Neural crest cell (in vitro differentiated cells): ENCODE measurements at places on chromosomes 1 and 21. TPM values are rescaled to one million over a fixed set of nuclear protein-coding genes. Genes with fewer than 3 reads are reported as not detected.

Gene SLC25A34
- 2.9 and 3.3 TPM in 2 replicates for total RNA-seq

DNA sequence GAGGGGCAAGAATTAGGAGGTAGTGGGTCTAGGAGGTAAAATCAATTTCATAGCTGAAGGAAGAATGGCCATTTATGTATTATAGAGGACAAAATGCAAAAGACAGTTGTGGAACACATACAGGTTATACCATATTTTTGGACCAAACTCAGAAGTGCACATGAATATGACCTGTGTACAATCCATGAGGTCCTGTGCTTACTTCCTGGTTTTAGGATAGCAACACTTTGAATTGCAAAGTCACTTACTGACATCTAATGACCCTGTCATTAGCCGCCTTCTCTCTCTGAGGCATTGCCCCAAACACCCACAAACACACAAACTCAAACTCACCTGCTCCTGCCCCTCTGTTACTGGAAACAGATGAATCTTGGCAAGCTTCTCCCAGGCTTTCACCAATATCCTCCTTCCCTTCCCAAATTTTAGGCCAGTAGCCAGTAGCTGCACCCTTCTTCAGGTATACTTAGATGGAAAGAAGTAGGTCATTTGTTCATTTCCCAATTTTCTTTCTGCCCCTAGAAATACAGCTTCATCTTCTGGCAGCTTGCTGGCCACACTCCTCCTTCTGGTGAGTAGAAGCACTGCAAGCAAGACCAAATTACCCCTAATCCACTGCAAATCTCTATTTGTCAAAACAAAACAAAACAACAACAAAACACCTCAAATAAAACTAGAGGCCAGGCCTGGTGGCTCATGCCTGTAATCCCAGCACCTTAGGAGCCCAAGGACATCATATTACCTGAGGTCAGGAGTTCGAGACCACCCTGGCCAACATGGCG lies 13.7 kb upstream of the RPL5 start:
- DNase-seq: no peak

DNA sequence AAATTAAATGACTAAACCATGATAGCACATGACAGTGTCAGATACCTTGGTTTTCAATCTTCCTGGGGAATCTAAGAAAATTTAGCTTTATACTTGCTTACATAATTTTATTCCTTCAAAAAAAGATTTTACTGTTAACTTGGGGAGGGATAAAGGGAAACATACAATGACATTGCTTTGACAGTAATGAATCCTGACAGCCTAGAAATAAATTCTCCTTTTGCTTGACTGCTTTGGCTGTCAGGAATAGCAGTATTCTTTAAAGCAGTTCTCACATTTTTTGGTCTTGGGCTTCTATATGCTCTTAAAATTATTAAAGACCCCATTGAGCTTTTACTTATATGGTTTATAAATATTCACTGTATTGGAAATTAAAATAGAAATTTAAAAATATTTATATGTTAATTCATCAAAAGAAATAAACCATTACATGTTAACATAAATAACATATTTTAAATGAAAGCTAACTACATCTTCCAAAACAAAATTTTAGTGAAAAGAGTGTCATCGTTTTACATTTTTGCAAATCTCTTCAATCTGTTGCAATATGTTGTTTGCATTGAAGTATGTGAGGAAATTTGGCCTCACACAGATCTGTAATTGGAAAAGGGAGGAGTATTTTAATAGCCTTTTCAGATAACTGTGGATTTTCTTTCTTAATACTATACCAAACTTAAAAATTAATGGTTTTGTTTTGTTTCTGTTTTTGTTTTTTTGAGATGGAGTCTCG lies 16.1 kb downstream of the EPHX4 start:
- DNase-seq: no peak

Gene SYT11
- 19.8 and 20.0 TPM in 2 replicates for total RNA-seq

DNA sequence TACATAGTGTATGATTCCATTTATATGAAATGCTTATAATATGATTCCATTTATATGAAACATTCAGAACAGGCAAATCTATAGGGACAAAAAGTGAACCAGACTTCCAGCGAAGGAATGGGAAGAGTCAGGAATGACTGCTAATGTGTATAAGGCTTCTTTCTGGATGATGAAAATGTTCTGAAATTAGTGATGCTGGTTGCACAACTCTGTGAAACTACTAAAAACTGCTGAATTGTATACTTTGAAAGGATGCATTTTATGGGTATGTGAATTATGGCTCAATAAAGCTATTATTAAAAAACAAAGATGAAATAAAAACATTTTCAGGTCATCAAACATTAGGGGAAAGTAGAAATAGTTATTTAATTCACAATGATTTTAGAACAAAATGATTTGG lies 14.1 kb upstream of the IL24 start:
- no peak for DNase-seq

- no peak for DNase-seq
These were observed 87.0 kb downstream of the DPYD start for GRCh38 chr1:97833881-97834280.

GRCh38 chr1:3120140-3120539 lies 51.1 kb downstream of the PRDM16 start:
- DNase-seq: no peak

Gene COL18A1
- total RNA-seq: 18.2 and 19.2 TPM in 2 replicates

GRCh38 chr1:18795002-18795689 lies 64.3 kb downstream of the TAS1R2 start:
- DNase-seq: no peak

DNA sequence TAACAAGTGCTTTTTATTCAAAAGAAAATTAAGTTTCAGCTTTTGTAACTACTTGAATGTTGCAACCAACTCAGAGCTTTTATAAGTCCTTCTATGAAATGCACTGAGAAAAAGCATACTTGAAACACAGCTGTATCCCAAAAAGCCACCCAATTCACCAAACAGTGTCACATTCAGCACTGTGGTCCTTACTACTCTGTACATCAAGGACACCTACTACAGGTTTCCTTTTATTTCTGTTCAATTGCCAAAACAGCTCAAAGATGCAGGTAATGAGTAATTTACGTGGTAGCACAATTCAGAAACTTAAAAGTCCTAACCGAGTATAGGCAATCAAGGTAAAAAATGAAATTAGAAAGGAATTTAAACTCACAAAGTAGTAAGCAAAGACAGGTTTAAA lies 2.5 kb downstream of the EIF4G3 start:
- no peak for DNase-seq

GRCh38 chr1:53431805-53432565 lies 27.2 kb upstream of the DMRTB1 start:
- no peak for DNase-seq

Gene RAB25
- not detected in 2 replicates for total RNA-seq

Gene IVL
- not detected in 2 replicates for total RNA-seq

- no peak for DNase-seq
These were observed 12.9 kb downstream of the GPA33 start for GRCh38 chr1:167077128-167077867.

GRCh38 chr1:227773558-227773957 lies 38.3 kb downstream of the SNAP47 start:
- no peak for DNase-seq

Gene SGIP1
- 5.3 and 5.9 TPM in 2 replicates for total RNA-seq

Gene FCGR3A
- not detected in 2 replicates for total RNA-seq
